Stimulated activated CD4-positive, alpha-beta T cell treated with anti-CD3 and anti-CD28 coated beads, Interleukin-12 subunit alpha, Interleukin-12 subunit beta, amount 100 ng/mL, for 48 hours (primary cell): ENCODE measurements at places on chromosomes 5 and 9.

DNA sequence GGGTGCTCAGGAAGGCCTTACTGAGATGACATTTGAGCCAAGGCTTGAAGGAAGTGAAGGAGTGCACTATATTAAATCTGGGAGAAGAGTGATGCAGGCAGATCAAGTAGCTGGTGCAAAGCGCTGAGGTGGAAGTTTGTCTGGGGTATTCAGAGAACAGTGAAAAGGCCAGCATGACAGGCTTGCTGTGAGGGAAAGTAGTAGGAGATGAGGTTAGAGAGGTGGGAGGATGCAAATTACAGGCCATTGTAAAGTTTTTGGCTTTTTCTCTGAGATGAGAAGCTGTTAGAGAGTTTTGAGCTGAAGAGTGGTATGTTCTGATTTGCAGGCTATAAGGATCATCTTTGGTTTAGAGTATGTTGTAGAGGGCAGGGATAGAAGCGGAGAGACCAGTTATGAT lies 80.8 kb upstream of the GRHPR start:
- DNase-seq, result no peak

DNA sequence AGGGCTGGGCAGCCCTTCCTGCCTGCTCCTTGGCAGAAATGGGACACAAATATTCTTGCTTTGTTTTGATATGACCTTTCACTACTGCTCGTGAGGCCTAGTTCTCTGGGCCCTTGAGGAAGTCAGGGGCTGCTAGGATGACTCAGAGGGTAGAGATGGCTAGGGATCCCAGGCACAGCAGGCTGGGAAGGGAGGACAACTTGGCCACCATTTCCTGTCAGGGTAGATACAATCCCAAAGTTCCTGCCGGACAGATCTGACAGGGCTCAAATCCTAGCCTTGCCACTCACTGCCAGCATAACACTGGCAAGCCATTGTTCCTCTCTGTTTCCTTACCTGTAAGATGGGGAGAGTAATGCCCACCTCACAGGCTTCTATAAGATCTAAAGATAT lies 31.7 kb upstream of the MEIKIN start:
- no peak for DNase-seq

GRCh38 chr5:143205386-143205785 lies 198.1 kb downstream of the NR3C1 start:
- no peak for DNase-seq

DNA sequence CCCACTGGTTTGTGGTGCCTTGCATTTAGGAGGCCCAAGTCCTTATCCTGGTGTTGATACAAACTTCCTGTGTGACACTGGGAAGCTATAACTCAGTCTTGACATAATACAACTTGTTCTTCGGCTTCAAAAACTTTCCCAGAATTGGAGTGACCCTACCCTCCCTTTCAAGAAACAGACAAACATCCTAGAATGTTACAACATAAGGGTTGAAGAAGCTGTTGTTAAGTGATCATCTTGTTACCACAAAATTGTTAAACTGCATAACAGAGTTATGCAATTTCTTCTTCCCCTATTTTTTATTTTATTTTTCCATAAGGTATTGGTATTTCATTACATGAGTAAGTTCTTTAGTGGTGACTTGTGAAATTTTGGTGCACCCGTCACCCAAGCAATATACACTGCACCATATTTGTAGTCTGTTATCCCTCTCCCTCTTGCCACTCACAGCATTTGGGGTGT lies 21.3 kb downstream of the TLR4 start:
- no peak for DNase-seq

- DNase-seq, result no peak
Measured at GRCh38 chr9:110545705-110546104, 33.8 kb downstream of the SVEP1 start.

DNA sequence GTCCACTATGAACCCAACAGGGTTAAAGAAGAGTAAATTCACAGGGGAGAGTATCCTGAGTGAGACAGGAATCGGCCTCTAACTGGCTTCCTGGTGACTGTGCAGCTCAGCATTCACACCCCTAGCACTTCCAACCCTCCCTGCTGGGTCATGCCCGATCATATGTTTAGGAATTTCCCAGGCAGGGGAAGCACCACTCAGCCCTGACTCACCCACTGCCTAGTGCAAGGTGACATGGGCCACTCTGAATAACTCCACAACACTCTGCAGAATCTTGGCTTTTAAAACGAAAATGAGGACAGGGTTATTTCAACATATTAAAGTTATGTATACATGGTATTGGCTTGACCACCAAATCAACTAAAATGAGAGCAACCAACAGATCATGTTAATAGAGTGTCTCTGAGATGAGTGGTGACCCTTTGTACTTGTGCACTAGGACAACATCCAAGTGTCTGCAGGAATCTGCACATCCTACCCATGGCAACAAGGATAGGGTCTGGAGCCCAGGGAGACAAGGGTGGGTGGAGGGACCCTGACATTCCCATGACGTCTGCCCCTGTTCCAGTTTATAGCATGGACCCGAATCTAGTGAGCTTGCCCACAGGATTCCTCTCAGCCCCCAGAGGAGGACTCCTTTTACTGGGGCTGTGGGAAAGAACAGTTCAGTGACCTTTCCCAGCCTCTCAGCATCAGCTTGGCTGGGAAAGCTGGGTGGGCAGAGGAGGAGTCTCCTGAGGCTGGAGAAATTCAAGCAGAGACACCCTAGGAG lies 485.8 kb downstream of the SEMA5A start:
- DNase-seq, result no peak

GRCh38 chr5:17189381-17190036 lies 27.9 kb upstream of the BASP1 start:
- peak; percentile 63 for DNase-seq

- DNase-seq, result no peak
Measured at GRCh38 chr5:151106043-151106442, 25.2 kb upstream of the TNIP1 start.

DNA sequence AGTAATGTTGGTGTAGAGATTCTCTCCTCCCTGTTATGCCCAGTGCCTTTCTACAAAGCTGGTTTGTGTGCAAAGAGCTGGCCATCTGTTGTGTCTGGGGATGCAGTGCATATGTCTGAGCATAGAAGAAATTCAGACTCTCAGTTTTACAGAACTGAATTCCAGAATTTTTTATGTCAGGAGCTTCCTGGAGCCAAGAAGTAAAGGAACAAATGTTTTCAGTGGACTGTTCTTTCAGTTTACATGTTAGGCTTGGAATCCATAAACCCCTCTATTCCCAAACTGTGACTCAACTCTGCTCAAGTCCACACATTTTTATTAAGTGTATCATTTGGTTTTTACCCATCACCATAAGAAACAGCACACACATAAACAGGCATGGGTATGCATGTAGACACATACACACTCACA lies 366.0 kb downstream of the BRINP1 start:
- no peak for DNase-seq

- no peak for DNase-seq
Measured at GRCh38 chr5:154178661-154179060, 11.9 kb upstream of the GALNT10 start.

- no peak for DNase-seq
Measured at GRCh38 chr5:59065554-59065953, 482.7 kb downstream of the RAB3C start.

DNA sequence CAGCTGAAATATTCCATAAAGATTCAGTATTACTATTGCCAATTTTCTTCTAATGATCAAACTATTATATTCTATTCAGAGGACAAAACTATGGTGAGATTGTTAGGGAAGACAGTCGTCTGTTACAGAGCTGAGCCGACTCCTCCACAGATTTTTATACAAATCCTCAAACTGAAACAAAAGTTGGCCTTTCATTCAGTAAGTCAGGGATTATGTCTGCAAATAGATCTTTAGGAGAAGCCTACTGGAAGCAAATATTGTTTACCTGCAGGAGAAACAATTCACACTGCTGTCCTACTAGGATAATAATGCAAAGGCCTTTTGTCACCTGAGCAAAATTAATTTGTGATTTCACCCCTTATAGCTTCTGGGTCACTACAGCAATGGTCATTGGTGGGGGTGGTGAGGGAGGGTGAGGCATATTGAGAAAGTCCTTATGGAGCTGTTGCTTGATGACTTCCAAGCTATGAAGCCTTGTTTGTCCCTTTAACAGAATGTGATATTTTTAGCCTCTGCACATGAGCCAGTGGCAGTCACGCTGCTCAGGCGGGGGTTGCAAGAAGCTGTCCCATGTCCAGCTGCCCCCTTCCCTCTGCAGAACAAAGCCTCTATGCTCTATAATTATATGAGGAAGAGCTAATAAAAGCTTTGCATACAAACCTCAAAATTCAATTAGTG lies 200.5 kb upstream of the KLF9 start:
- DNase-seq, result no peak

DNA sequence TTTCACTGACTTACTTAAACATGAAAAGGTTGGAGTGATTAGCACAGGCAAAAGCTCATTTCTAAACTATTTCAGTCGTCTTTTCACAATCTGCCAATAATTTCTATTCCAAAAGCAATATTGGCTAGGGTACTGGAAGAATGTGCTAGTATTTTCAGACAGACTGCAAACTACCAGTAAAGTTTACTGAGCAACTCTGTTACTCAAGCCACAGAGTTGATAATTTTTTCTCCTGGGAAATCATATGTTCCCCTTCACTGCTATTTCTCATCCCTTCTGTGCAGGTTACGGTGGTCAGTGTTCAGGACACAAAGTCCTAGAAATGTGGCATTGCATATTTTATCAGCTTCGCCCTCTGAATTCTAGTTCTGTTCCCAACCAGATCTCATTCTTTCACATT lies 343.3 kb upstream of the TNC start:
- no peak for DNase-seq

DNA sequence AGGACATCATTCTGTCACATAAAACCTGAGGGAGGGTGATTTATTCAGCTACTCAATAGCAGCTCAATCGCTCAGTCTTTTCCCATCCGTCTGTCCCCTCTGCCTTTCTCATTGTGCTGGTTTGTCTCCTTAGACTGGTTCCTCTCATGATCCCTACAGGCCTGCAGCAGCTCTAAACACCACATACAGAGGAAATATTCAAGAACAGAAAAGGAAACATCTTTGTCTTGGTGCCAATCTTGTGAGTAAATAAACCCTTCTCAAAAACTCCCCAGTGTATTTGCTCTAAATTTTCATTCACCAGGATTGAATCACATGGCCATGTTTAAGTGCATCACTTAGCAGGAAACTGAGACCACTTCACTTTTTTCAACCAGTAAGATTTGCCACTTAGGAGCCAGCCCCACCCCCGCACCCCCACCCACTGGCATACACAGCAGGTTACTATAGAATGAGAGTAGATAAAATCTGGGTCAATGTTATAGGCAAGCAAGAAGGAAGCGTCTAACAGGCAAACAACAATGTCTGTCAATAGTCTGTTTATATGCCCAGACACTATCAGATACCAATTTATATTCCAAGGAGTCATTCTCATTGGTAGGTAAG lies 895.5 kb upstream of the DMAC1 start:
- no peak for DNase-seq

DNA sequence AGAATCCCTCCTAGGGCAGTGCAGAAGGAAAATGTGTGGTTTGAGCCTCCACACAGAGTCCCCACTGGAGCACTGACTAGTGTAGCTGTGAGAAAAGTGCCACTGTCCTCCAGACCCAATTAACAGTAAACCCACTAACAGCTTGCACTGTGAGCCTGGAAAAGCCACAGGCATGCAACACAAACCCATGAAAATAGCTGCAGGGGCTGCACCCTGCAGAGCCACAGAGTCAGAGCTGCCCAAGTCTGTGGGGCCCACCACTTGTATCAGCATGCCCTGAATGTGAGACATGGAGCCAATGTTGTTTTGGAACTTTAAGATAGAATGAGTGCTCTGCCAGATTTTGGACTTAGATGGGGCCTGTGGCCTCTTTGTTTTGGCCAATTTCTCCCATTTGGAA lies 119.8 kb upstream of the CDH9 start:
- DNase-seq, result no peak
